Fibroblast of the aortic adventitia (primary cell): ENCODE measurements at places on chromosomes 6 and 20. TPM values are rescaled to one million over a fixed set of nuclear protein-coding genes. Genes with fewer than 3 reads are reported as not detected.

DNA sequence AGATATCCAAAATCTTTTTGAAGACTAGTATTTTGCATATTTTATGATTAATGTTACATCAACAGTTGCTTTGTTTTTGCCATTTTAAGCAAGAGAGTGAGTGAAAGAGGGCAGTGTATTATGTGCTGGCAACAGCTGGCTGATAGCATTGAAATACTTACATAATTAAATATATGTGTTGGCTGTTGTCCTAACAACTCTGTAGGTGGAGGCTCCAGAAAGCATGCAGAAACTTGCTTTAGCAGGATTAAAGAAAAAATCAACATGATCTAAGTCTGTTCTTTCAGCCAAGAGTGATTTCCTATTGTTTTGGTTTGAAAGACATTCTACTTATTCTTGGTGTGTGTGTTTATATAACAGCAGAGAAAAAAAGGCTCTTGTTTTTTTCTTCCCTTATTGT, 127.5 kb downstream of the CDKAL1 start:
- peak; percentile 81 for DNase-seq

The CEP162 gene
- total RNA-seq, result 12.4 and 21.4 TPM in 2 replicates

GRCh38 chr6:41372832-41373626, 37.6 kb downstream of the NCR2 start:
- DNase-seq, result no peak

- peak; percentile 37 for DNase-seq
Observed at GRCh38 chr6:117494694-117495318, 12.3 kb downstream of the DCBLD1 start.

GRCh38 chr6:61809004-61809595, 476.9 kb downstream of the KHDRBS2 start:
- DNase-seq, result no peak

DNA sequence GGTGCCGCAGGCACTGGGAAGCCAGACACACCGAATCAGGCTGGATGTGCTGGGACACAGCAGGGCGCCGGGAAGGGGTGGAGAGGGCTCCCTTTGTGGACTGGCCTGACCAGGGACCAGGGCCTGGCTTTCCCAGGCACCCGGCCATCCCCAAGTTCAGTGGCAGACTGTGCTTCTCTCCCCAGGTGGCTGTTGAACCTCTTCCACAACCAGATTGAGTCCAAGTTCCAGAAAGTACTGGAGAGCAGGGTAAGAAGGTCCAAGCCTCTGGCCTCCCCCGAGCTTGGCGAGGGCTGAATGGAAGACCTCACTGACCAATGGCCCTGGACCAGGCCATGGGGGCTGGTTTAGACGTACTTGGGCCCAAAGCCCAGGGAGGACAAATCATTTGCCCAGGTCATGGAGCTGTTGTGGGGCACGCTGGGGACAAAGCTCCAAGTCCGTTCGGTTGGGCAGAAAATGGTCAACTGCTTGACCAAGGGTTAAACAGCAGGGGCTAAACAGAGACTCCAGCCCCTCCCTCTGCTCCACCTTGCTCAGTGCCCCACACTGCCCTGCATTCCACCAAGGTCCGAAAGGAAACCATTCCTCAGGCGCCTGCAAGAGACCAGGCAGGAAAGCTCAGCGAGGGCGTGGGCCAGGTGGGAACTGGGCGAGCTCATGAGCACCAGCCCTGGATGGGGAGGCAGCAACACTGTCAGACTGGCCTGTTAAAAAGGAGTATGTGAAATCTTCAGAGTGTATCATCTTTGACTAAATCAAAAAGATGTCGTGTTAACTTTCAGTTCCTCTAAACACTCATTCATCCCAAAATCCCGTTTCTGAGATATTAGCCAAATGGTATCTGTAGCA, 9.1 kb downstream of the LBP start:
- no peak for DNase-seq

The PDE10A gene
- 6.1 and 12.7 TPM in 2 replicates for total RNA-seq

- no peak for DNase-seq
Observed at GRCh38 chr6:145569140-145569539, 166.2 kb downstream of the EPM2A start.

- DNase-seq, result no peak
Observed at GRCh38 chr20:36434383-36434782, 106.9 kb upstream of the MYL9 start.

The MEP1A gene
- not detected in 2 replicates for total RNA-seq

DNA sequence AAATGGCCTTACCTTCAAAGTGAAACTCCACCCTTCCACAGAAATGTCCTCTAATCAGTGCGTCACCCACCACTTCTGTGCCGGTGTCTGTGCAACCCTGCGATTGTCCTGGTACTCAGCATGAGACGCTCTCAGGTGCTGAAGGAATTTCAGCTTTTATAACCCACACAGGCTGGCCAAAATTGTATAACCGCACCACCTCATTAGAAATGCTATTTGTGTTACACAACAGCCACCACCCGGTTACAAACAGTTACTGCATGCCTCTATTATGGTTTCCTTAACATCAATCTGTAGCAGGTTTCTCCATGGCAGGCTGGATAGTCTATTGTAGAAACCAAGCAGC, 51.5 kb downstream of the SLC23A2 start:
- peak; percentile 71 for DNase-seq

- DNase-seq, result peak; percentile 2
Observed at GRCh38 chr6:93017213-93017612, 402.1 kb downstream of the EPHA7 start.

- no peak for DNase-seq
Observed at GRCh38 chr20:59466107-59466815, 138.1 kb upstream of the PHACTR3 start.

DNA sequence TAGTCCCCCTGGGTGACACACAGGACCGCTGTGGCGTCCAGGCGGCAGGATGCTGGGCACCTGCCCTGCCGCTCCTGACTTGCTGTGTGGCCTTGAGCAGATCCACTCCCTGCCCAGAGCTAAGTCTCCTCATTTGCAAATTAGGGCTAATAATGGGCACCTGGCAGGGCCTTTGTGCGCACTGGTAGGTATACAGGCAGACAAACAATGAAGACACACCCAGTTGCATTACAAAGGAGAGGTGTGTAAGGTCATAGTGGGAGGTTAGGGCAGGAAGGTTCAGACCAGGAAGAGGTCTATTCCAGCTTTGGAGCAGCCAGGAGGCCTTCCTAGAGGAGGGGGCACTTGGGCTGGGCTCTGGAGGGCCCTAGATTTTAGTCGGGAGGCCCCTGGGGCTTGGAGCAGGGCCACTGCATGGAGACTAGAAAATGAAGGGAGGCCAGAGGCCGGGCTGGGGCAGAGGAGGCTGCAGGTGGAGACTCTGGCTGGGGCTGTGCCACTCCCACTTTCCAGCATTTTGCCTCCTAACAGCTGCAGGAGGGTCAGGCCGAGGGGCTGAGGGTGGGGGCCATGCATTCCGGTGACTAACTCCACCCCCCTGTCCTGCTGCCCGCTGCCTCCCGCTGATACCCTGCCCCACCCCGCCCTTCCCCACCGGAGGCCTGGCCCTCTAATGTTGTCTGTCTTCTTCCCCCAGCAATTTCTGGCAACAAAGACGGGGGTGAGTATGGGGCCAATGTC, 28.5 kb downstream of the MYH7B start:
- DNase-seq, result no peak

The PRPH2 gene
- 0.72 and 1.3 TPM in 2 replicates for total RNA-seq

The TXLNB gene
- total RNA-seq, result 0.33 and 0.36 TPM in 2 replicates

The HSPA1L gene
- 1.4 and 2.4 TPM in 2 replicates for total RNA-seq

DNA sequence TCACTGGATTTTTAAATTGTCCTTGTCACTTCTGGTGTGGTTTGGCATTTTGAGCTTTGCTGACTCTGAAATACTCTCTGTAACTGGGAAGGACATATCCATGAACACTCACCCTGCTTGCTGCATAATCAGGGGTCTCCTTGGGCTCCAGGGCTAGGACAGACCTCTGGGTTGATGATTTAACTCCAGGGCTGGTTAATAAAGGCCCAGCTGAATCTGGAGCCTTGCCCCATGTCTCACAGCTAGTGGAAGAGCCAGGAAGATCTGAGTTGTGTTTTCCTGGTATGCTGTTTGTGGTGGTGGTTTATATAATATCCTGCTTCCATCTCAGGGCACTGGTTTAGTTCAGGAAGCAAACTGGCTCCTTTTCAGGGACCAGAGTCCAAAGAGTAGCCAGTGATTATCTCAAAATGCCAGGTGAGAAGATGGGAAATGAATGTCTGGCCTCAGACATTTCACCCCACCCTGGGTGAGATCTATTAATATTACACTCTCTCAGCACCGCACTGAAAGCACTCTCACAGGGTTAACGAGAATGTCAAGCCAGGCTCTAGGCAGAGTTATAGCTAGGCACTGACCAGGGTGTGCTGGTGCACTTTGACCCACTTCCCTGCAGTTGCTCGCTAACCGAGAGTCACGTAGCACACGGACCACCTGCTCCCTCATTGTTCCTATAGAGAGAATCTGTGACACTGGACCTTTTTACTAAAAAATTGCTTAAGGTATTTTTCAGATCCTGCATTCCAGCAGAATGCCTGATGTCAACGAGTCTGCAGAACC, 90.1 kb upstream of the SLC22A16 start:
- DNase-seq, result peak; percentile 7

GRCh38 chr20:36833275-36834020, 42.5 kb upstream of the TLDC2 start:
- peak; percentile 46 for DNase-seq

The GINS1 gene
- 7.9 and 15.9 TPM in 2 replicates for total RNA-seq

DNA sequence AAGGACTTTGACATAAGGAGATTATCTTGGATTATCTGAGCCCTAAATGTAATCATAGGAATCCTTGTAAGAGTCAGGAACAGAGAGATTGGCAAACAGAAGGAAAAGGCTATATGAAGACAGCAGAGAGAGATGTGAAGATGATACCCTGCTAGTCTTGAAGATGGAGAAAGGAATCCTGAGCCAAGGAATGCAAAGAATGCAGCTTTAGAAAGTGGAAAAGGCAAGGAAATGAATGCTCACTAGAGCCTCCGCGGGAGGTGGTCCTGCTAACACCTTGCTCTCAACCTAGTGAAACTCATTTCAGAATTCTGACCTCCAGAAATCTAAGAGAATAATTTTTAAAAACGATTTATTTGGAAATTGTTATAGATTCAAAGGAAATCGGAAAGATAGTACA, 117.1 kb downstream of the TBXT start:
- no peak for DNase-seq

DNA sequence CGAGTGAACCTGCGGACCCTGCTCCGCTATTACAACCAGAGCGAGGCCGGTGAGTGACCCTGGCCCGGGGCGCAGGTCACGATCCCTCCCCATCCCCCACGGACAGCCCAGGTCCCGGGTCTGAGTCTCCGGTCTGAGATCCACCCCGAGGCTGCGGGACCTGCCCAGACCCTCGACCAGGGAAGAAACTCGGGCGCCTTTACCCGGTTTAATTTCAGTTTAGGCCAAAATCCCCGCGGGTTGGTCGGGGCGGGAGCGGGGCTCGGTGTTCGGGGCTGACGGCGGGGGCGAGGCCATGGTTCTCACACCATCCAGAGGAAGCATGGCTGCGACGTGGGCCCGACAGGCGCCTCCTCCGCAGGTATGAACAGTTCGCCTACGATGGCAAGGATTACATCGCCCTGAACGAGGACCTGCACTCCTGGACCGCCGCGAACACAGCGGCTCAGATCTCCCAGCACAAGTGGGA, 46.9 kb upstream of the TRIM26 start:
- DNase-seq, result no peak

DNA sequence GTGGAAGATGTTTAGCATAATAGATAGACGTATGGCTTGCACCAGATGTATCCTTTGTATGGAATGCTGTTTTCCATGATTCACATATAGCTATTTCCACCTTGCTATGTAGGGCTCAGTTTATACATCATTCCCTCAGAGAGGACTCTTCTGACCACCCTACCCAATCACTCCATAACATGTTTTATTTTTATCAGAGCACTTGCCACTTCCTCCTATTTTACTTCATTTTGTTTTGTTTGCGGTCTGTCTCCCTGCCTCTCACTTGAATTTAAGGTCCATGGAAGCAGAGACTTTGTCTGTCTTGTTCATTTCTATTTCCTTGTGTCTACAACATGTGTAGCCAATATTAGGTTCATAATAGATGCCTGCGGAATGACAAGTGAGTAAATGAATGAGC, 266.9 kb upstream of the CITED2 start:
- DNase-seq, result no peak

The TNNC2 gene
- 0.45 and 1.8 TPM in 2 replicates for total RNA-seq

DNA sequence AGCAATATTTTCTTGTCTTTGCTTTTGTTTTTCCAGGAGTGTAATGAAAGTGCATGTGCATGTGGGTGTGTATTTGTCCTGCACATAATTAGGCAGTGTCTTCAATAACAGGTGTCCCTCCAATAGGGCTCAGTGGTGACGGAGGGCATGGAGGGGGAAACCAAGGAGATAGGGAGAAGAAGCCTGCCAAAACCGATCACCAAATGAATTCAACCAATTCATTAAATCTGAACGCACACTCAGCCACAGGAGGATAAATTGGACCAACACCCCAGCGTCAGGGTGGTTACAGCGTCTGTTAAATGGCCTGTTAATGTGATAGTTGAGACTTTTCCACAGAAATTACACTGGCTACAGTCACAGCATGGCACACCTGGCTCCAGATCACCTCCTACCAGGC, 527.6 kb downstream of the CD83 start:
- DNase-seq, result no peak

- peak; percentile 84 for DNase-seq
Observed at GRCh38 chr20:54219751-54220426, 12.0 kb downstream of the PFDN4 start.

DNA sequence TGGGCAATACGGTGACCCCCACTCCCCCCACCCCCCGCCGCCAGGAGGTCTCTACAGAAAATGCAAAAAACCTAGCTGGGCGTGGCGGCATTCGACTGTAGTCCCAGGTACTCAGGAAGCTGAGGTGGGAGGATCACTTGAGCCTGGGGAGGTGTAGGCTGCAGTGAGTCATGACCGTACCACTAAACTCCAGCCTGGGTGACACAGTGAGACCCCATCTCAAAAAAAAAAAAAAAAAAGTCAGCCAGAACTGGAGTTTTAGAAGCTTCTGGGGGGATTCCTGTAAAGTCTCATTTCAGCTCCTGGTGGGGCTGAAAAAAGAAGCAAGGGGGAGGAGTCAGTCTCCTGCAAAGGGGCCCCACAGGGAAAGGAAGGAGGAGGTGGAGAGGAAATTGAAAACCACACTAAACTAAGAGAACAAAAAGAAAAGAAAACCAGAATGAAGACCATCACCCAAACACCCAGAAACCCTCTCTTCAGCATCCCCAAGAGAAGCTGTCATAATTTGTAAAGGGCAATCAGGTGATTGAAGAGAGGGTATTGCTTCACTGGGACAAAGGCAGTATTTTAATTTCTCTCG, 50.4 kb downstream of the NOL4L start:
- no peak for DNase-seq

The HECA gene
- 29.9 and 36.3 TPM in 2 replicates for total RNA-seq

DNA sequence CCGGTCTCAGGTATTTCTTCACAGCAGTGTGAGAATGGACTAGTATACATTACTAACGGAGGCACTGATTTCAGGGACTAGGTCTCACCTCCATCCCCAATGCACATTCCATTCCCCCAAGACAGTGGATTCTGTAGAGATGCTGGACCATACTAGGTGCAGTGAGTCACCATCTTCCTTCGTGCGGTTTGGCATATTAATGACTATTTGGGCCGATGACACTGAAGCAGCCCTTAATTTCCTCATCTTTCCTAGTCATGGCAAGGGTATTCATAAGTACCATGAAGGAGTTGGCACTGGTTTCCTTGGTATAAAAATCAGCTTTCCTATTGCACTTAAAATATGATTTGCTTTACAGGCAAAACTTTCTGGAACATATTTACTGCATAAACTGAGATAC, 121.4 kb upstream of the TRAF3IP2 start:
- no peak for DNase-seq
